ENCODE measurements at places on chromosomes 11 and 22. TPM values are rescaled to one million over a fixed set of nuclear protein-coding genes. Genes with fewer than 3 reads are reported as not detected.

Gene ACO2
- total RNA-seq = 69.1 TPM

Gene GGTLC3
- total RNA-seq = not detected

Gene LMNTD2
- total RNA-seq = 2.2 TPM

Gene MB
- total RNA-seq = not detected

Gene PRR33
- total RNA-seq = not detected

Gene LARGE2
- total RNA-seq = not detected

Gene BRSK2
- total RNA-seq = under 0.01 TPM

Gene CECR2
- total RNA-seq = not detected

Gene IZUMO1R
- not detected for total RNA-seq

Gene NFAM1
- total RNA-seq = not detected

Gene SLC2A11
- 12.2 TPM for total RNA-seq

Gene CCDC81
- total RNA-seq = 26.8 TPM

Gene YPEL4
- total RNA-seq = 0.43 TPM

Gene NOX4
- total RNA-seq = 5.2 TPM

Gene UBASH3B
- total RNA-seq = 30.7 TPM

Gene CABP2
- total RNA-seq = not detected

Gene TMEM184B
- total RNA-seq = 44.9 TPM

Gene OR51E2
- total RNA-seq = 1.9 TPM

Gene BAIAP2L2
- 2.3 TPM for total RNA-seq

Gene FOLR3
- total RNA-seq = 0.64 TPM

Gene SERGEF
- 21.2 TPM for total RNA-seq

DNA sequence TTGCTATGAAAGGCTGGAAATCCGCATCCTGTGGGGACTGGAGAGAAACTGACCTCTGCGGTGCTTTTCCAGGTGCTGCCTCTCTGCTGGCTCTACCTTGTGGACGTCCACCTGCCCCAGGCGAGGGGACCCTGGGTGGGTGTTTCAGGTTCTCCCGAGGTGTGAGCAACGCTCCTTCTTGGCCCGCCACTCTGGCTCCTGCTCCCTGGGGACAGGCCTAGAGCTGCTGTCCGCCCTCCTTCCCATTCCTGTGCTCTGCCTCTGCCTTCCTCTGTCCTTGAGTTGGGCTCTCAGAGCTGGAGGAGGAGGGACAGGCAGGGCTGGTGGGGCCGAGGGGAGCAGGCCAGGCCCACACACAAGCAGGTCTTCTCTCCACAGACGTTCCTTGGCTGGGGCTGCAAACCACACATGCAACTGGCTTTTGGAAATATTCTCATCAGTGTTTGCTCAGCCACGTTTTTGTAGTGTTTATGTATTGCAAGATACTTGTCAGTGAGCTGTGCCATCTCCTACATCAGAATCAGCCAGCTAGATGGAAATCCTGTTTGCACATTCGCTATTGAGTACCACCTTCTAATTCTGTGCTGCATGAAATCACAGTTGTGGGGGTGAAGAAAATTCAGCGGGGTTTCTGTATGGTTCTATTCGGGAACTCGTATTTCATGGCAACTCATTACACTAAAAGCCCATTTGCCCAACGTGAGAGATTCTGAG, 1115.0 kb downstream of the BRD1 start:
- DNase-seq = no peak

- no peak for DNase-seq
Measured at GRCh38 chr11:5069272-5069671, at the start of gene OR52E1. OR52E1 (plus strand) TSS chr11:5069572.

DNA sequence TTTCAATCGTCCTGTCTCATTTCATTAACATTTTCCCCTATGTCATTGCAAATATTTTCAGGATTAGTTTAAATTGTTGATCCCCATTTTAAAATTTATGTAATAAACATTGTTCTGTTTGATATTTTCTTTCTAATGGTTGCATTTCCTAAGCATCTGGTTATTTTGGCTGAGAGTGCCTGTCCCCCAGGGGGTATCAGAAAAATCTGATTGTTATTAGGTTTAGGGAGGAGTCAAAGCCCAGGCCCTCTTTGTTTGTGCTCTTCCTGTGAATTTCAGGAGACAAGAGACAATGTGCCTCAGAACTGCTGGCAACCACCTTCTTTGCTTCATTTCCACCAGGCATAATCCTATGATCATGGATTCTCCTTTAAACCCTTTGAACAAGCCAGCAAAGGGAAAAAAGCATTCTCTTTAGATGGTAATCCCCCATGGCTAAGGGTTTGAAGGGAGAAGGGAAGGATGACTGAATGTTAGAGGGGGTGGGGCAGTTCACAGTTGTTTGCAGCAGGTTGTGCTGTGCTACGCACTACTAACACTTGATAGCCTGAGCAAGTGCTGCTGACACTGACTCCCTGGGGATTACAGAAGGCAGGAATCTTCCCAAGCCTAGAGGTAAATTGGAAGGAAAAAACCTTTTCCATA, 462.4 kb upstream of the LRRC4C start:
- DNase-seq = no peak

DNA sequence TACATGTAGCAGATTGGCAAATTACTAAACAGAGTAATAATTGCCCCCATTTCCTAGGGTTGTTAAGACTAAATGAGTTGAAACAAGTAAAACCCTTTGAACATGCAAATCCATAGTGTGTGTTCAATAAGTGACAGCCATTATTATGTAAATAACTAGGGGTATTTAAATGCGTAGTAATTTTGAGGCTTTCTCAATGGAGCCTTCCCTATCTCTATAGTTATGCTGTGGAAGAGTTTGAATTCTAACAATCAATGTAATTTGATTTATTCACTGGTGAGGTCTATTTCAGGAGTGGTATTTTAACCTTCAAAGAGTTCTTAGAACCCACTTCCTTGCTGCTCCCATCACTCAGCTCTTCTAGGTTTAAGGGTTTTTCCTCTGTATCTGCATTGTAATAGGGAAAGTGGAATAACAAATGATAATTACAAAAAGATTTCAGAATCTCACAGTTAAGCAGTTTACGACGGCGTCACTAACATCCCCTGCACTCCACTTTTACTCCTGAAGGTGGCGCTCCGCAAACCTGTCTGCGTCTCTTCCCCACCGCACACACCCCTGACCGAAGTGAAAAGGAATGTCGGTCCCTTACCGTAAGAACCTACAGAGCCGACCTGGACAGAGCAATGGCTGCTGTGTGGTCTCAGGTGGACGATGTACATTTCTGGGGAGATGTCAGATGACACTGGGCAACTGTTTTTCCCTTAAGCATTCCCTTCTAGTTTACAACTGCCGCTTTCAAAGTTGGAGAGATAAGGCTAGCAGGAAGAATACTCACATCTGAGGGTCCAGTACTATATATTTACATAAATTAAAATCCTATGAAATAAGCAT, 80.8 kb downstream of the ZC3H12C start:
- peak; percentile 71 for DNase-seq

GRCh38 chr11:130909650-130910049, 6.6 kb downstream of the SNX19 start:
- DNase-seq = peak; percentile 85

- DNase-seq = peak; percentile 93
Measured at GRCh38 chr11:117199053-117199915, at the start of gene TAGLN. TAGLN (plus strand) TSS chr11:117199370; CDS start chr11:117203014, 3,644 bp downstream.

DNA sequence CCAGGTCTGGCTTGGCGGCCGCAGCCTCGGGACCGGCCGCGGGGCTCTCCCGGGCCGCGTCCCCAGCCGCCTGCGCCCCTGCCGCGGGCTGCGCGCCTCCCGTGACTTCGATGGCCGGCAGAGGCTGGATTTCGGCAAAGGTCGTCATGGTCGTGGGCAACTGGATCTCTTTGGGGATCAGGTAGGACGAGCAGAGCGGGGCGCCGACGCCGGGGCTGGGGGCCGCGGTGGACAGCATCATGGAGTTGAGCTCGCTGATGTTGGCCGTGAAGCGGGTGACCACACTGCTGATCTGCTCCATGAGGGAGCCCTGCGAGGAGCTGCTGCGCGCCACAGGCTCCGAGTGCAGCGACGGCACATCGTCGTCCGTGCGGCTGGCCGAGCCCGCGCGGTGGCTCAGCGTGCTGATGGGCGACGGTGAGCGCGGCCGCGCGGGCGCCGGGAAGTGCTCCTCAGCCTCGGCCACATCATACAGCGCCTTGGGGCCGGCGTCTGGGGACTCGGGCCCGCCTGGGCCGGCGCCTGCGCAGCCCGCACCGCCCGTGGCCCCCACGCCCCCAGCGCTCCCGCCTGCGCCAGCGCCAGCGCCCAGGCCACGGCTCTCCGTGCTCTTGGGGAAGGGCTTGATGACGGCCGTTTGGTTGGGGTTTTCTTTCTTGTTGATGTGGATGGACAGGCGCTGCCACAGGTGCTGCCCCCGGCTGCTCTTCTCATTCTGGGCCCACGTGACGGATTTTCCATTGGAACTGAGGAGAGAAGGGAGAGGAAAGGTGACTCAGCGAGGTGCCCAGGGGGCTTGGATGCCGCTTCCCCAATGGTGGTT, 171.4 kb upstream of the CTSC start:
- no peak for DNase-seq

- DNase-seq = no peak
Measured at GRCh38 chr22:19713245-19713644, 1.1 kb upstream of the SEPTIN5 start.

DNA sequence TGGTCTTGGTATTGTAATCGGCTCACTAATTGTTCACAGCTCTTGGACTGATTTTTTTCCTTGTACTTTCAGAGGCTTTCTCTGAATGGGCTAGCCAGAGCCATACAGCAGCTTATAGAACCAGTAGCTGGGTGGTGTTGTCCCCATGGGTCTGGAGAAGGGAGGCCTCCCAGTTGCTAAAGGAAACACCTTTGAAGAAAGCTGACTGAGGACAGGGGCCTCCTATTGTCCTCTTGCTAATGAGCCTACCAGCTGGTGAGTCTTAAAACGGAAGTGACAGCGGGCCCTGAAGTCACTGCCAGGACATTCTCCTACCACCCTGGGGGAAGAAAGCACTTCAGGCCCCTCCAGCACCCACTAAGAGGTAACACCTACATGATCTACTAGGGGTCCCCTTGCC, 9.9 kb downstream of the FADS3 start:
- DNase-seq = no peak

DNA sequence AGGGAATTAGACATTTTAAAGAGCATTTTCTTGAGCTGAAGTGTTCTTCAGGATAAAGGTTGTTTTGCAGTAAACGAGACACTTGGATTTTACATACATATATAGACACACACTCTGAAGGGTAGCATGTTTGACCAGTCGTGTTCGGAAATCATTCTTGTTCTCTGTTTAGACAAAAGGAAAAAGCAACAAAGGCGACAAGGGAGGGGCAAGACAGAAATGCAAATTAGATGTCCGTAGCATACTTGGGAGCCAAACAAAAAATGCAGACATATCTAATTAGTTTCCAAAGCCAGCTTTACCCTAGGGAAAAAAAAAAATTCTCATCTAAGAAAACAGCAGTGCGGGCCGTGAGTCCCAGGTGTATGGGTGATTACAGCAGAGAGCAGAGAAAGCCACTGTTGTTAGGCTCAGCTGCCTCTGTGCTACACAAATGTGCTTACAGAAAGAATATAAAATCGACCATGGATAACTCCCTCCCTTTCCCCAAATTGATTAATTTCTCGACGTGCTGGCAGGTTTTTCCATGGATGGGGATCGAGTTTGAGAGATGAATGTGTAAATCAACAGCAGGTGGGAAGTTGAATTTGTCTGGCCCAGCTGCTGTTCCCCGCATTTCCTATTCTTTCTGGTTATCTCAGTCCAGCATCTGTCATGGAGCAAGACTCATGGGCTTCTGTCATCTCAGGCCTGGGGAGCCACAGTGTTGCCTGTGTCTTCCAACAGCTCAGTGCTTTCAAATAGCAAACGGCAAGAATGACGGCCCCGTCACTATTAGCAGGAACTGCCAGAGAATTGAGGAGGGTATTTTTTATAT, 176.5 kb upstream of the TTC12 start:
- DNase-seq = no peak

- no peak for DNase-seq
Measured at GRCh38 chr22:20582520-20583361, 75.3 kb downstream of the MED15 start.

GRCh38 chr22:36855478-36855877, 5.3 kb upstream of the NCF4 start:
- DNase-seq = no peak

DNA sequence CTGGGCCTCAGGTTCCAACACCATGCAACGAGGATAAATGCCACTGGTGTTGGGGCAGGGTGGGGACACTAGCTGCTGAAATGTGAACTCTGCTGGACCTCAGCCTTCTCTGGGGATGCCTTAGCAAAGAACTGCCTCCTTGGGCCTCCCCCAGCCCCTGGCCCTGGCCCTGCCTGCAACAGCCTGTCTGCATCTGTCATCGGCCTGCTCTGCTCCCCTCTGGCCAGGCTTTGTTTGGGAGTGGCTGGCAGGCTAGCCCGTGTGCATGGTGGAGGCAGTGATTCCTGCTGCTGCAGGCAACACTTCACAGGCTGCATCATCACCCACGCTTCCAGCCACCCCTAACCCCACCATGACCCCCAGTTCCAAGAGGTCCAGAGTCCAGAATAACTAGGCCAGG, 11.5 kb upstream of the MYOD1 start:
- no peak for DNase-seq

- DNase-seq = no peak
Measured at GRCh38 chr11:117993988-117994745, 8.0 kb downstream of the IL10RA start.

GRCh38 chr22:47038206-47038835, 275.9 kb downstream of the TBC1D22A start:
- DNase-seq = no peak

GRCh38 chr11:34313099-34313517, 44.7 kb downstream of the ABTB2 start:
- DNase-seq = peak; percentile 27

GRCh38 chr11:112288021-112288420, 27.4 kb upstream of the PLET1 start:
- no peak for DNase-seq

GRCh38 chr11:79170321-79170720, 270.5 kb downstream of the TENM4 start:
- DNase-seq = no peak

GRCh38 chr11:123587044-123587443, 67.4 kb downstream of the SCN3B start:
- no peak for DNase-seq

GRCh38 chr11:25659706-25660105, 672.2 kb upstream of the ANO3 start:
- DNase-seq = no peak

DNA sequence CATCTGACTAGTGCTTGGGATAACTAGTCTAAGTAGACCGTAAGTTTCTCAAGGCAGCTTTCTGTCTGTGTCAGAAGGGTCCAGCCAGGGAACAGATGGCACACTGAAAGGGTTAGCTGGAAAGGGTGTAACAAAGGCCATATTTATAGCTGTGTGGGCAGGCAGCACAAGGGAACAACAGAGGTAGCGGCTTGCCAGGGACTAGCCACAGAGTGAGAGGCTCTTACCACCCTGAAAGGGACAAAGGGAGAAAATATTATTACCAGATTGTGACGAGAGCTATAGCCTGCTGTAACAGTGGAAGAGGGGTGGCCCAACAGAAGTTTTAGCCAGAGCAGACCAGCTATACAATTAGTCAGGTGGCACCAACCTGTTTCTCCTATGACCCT, 129.4 kb downstream of the CCDC34 start:
- DNase-seq = no peak

GRCh38 chr11:46514370-46514769, 79.5 kb downstream of the AMBRA1 start:
- DNase-seq = no peak
